ENCODE measurements at places on chromosomes 6 and 20.

DNA sequence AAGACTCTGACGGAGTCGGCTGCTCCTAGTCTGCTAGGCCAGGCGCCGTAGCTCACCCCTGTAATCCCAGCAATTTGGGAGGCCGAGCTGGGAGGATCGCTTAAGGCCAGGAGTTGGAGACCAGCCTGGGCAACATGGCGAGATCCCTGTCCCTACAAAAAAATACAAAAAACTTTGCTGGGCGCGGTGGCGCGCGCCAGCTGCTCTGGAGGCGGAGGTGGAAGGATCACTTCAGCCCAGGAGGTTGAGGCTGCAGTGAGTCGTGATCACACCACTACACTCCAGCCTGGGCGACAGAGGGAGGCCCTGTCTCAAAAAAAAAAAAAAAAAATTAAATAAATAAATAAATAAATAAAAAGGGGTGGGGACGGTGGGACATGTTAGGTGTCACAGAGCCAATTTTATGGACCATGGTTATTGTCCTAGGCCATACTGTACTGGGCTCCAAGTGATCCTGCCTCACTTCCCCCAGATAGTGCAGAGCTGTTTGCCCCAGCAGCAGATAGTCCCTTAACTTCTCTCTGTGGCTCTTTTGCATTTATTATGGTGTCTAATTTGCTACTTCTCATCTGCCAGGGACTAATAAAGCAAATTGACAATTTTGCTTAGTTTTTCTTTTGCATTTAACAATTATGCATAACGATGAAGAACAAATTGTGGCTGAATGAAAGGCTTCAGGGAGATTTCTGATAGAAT is 5.2 kb downstream of the PI16 start:
- DNase-seq: no peak

GRCh38 chr6:32406857-32407256 is at the start of gene BTNL2:
BTNL2 (minus strand) TSS chr6:32407181; CDS start chr6:32407123, 58 bp downstream.
- no peak for DNase-seq

DNA sequence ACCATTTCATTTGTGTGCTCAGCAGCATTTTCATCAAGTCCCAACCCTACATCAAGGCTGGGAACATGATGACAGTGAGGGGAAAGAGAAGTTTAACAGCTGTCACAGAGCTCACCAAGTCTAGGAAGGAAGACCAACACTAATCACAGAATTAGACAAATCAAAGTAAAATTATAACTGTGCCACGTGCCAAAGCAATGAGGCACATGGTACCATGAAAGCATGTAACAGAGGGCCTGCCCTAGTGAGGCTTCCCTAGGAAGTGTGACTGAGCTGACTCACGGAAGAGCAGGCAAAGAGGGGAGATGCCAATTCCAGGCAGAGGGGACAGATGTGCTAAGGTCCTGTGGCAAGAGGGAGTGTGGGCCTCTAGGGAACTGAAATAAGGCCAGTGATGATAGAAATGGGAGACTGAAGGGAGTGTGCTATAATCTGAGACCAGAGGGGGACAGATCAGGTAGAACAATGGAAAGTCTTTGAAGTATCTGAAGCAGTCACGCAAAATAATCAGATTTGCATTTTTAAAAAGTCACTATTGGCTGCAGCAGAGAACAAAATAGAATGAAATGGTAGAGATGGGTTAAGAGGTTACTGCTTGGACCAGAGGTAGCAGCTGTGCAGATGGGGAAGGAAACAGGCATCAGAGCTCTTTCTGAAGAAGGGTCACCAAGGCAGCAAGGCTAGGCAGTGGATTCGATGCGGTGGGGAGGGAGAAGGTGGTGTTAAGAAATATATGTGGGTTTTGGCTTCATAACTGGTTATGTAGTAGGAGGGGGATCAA is 86.8 kb downstream of the GPR6 start:
- no peak for DNase-seq

DNA sequence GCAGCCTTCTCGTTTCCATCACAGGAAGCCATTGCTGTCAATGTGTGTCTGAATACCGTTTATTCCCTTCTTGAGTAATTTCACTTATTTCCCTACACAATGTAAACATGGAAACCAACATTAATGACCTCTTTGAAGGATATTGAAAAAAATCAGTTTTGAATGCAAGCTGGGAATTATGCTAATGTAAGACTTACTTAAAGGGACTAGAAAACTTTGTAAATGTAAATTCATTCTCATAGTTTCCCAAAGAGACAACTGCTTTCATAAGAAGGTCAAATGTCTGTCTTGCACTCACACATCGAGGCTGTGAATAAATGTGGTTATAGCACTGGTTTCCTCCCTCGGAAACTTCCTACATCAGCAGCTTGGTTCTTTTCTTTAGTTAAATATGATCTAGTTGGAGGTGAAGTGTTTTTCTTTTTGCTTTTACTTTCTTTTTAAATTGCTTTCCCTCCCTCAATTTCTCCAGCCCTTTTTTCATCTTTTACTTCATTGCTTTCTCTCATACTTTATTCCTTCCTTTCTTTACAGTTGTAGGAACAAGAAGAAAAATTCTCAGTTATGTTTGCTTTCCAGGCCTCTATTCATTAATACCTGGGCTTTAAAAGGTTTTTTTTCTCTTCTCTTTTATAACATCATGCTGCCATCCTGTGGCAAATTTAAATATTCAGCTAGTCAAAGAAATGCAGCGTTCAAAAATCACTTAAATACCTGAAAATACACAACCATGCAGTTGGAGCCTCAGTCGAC is 108.3 kb downstream of the TNFAIP3 start:
- peak; percentile 45 for DNase-seq

DNA sequence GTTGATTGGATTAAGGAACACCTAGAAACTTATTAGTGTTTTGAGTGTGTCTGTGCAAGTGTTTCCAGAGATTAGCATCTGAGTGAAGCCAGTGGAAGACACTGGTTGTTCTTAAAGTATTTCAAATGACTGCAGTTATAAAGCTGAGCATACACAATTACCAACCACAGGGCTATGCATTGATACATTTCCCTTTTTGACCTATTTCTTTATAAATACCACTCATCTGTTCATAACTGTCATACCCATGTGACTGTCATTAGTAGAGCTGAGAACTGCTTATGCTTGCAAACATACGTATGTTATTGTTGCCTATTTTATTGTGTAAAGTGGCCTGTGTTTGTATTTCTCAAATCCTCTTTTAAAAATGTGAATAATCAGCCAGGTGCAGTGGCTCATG is 15.3 kb upstream of the ZC3H12D start:
- DNase-seq: peak; percentile 11

GRCh38 chr20:19465536-19465935 is 253.1 kb downstream of the SLC24A3 start:
- DNase-seq: no peak

- DNase-seq: no peak
Observed at GRCh38 chr20:38842558-38842981, 37.1 kb downstream of the PPP1R16B start.

DNA sequence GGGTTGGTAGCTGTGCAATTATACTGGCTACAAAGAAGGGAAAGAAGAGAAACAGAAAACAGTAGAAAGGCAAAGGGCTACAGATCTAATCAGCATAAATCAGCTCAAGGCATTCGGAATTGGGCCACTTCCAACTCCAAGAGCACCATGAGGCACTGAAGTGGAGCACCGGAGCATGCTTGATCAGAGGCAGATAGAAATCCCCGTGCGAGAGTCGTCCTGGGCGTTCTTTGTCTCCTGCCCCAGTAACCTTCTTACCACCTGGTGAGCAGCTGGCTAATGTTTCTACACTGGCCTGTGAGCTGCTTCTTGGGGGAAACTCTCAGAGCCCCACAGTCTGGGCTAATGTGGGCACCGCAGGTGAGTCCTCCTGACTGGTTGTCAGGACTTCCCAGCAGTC is 16.7 kb downstream of the NEDD9 start:
- DNase-seq: no peak

DNA sequence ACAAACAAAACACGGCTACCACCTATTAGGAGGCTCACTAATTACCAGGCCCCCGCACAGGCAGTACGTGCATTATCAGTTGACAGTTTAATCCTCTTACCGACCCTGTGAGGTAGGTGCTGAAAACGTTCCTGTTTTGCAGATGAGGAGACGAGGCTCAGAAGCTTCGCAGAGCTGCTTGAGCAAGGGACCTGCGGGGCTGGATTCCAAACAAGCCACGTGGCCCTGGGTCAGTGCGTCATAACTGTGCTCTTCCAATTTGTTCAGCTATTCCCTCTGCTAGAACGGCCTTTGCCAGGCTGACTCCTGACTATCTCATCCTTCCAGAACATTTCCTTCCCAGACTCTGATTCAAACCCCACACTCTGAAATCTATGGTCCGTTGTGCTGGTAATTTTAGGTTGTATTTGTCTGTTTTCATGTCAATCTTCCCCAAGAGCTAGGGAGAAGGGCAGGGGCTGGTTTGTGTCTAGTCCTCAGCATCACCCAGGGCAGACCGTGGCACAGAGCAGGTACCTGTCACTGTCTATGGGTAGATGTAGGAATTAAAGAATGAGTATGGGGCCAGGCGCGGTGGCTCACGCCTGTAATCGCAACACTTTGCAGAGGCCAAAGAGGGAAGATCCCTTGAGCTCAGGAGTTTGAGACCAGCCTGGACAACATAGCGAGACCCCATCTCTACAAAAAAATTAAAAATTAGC is 28.8 kb upstream of the TLDC2 start:
- peak; percentile 64 for DNase-seq

DNA sequence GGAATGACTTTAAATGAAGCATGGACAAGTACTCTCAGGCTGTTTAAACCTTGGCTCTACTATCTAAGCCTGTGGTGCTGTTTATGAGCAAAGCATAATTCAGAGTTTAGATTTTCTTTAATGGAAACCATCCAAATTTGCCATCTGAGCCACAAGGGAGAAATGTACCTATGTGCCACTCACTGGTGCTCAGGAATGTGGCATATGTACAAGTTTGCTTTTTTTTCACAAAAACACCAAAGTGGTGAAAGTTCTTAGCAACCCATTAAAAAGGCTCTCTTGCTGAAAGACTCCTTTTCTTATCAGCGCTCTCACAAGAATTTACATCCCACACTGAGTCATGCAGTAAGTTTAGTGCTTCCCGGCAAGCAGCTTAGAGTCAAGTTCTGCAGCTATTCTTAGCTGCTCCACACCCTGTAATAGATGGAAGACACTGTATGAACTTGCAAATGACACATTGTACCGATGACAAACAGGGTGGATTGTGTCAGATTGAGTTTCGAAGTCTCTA is 57.3 kb upstream of the MLIP start:
- peak; percentile 65 for DNase-seq

GRCh38 chr6:26057899-26058298 is 29.3 kb upstream of the HFE start:
- DNase-seq: no peak

DNA sequence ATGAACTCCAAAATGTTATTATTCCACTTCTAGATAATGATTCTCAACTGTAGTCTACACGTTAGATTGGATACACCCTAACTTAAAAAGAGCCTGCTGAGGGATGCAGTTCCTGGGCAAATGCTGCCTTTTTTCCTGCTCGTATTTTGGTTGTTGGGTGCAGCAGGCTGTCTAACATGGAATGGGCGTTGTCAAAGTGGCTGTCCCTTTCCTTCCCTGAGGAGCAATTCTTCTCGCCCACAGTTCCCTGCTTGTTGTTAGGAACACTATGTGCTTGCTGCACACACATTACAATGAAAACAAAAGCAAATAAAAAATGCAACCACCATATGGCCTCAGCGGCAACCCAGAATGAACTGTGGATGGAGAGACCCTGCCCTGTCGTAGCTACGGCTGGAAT is 1.7 kb upstream of the ADGRF5 start:
- no peak for DNase-seq

GRCh38 chr6:145863988-145864616 is 49.5 kb upstream of the FBXO30 start:
- DNase-seq: no peak

GRCh38 chr6:86856379-86856778 is 80.9 kb upstream of the HTR1E start:
- DNase-seq: no peak

- DNase-seq: no peak
Observed at GRCh38 chr6:36110050-36110449, 20.3 kb upstream of the MAPK13 start.

DNA sequence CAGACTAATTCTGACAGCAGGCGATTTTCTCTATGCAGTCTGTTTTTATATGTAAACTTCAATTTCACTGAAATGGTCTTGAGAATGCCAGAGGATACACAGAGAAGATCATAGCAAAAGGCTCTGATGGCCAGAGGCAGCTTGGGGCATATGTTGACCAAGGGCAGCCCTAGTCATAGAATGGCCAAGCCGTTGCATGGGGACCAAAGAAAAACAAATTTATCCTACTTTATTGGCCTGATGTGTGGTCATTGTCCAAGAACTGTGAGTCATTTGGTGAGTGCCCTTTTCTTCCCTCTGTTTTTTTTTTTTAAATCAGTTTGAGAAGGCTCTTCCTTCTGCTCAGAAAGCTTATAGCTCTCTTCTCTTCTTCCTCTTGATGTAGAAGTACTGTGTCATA is 5.8 kb downstream of the HDGFL1 start:
- DNase-seq: no peak

DNA sequence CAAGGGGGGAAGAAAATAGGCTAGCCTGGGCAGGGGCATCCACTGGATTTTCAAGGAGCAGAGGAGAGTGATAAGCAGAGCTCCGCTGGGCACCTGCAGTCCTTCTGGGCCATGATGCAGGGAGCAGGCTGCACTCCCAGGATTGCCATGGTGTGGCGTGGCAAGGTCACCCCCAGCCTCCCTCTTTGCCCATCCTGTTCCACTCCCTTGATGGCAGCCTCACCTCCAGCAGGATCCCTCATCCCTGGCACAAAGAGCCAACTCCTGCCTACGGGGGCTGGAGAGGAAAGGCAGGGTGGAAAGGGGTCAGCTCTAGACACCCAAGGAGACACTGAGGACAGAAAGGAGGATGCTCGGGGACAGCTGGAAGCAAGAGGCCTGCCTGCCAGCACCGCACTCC is 22.4 kb upstream of the MYMX start:
- DNase-seq: no peak

GRCh38 chr20:55614220-55614757 is 391.0 kb downstream of the CBLN4 start:
- no peak for DNase-seq

DNA sequence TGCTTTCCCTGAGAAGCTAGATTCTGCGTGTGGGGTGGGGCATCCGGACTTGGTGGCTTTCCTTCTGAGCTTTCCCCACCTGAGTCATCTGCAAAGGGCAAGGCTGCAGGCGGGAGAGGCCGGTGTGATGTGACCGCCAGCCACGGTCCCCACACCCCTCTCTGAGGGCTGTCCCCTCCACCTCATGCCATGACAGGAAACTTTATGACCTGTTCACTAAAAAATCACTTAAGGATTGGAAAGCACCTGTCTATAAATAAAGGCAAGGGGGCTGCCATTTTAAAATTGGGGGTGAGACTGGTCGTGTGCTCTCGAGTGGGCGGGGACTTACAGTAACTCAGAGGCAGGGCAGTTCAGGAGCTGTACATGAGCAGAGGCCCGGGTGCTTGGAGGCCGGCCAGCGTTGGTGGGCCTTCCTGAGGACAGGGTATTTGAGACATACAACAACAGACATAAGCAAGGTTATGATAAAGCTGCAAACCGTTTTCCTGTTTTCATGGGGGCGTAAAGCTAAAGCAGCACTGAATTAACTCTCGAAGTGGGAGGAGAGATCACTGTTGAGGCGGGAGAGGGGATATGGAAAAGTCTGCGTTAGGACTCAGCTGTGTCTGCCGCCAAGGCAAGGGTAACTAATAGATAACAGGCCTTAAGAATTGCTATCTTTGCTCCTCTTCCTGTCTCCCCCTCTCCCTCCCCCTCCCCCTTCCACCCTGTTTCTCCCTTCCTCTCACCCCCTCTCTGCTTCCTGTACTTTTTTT is 16.1 kb upstream of the SERPINB1 start:
- no peak for DNase-seq

Data from SK-MEL-5 (cell line).